ENCODE measurements at places on chromosomes 2 and 18.

DNA sequence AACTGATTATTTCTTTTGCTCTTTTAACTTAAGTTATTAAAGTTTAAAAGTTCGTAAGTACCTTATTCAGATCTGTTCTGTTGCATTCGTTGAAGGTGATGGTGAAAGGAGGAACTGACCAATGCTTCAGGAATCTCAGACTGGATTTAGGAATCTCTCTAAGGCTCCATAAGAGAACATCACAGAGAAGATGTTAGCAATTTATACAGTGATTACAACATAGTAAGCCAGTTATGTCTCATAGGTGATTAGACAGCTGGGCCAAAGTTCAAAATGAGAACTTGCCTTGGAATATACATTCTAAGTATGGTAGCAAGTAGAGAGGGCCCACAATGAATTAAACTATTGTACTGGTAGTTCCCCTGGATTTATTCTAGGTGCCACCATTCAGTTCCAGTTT, 3.2 kb downstream of the MARS2 start:
- DNase-seq = no peak

GRCh38 chr2:235856151-235856854, 311.9 kb downstream of the GBX2 start:
- DNase-seq = no peak

DNA sequence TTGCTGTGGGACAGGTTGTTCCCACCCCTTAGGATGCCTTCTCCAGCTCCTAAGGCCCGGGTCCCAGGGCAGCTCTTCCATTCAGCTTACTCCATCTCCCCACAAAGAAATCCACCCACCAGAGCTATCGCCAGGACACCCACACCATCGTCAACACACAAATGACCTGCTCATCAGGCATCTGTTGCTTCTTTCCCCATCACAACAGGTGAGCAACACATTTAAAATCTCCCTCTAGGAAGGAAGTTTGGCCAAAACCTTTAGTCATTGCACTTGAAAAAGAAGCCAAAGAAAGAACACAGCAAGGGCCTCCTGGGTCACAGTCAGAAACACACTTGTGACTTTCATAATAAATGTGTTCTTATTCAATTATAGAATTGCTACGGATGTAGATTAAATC, 289.0 kb downstream of the PIEZO2 start:
- no peak for DNase-seq

- DNase-seq = no peak
These were observed 16.0 kb upstream of the CHRNA1 start for GRCh38 chr2:174780191-174780840.

GRCh38 chr2:118250463-118250862, 162.2 kb downstream of the INSIG2 start:
- DNase-seq = no peak

- no peak for DNase-seq
These were observed 115.1 kb downstream of the CAPN13 start for GRCh38 chr2:30691948-30692828.

DNA sequence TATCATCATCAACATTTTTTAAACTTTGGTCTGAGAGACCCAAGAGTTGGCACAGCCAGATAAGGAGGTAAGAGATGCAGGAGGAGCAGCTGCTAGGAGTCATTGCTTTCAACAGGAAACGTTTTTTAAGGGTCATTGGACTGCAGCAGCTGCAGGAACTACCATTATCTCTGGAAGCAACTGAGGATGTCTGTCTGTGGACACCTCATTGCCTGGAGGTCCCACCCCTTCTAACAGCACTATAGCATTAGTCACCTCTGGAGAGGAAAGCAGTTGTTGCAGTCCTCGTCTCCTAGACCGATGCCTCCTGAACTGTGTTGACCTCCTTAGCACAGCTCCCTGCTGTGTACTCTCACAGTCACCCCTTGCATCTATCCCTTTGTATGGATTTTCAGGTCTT, 21.5 kb upstream of the FSHR start:
- no peak for DNase-seq

DNA sequence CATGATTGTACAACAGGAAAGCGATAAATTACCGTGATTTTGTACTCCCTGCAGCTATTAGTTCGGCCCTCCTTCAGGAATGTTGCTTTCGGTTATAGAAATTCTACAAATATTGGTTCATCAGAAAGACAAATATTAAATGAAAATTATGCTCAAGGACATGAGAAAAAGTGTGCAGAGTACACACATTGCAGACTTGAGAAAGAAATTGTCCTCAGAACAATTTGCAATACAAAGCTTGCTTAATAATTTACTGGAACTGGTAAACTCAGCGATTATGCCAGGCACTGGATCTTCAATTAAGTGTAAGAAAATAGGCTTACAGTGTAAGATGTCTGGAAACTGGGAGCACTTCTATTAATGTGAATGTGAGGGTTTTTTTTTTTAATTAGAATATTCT, 45.9 kb downstream of the ABCG8 start:
- no peak for DNase-seq

GRCh38 chr18:31498574-31499524, 872 bp downstream of the DSG2 start:
- no peak for DNase-seq

- DNase-seq = no peak
These were observed 32.9 kb downstream of the FAP start for GRCh38 chr2:162210385-162210784.

GRCh38 chr2:18237298-18237697, 323.2 kb downstream of the RDH14 start:
- DNase-seq = no peak

- DNase-seq = no peak
These were observed 26.8 kb upstream of the MC5R start for GRCh38 chr18:13797157-13797611.

DNA sequence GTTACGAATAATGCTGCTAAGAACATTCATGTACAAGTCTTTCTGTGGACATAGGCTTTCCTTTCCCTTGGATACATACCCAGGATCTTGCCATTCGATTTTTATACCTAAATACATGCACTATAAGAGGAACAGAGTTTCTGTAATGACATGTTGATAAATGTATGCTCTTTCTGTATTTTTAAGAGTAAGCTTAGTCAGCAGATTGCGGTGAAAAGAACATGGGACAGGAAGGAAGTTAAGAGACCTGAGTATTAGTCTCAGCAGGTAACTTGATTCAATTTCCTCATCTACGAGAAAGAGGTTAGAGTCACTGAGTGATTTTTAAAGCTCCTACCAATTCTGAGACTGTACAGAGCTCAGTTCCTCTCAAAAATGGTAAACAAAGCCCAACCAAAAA, 2.6 kb upstream of the TLK1 start:
- DNase-seq = no peak

GRCh38 chr2:151176661-151177060, 85.0 kb downstream of the RBM43 start:
- no peak for DNase-seq

- DNase-seq = no peak
These were observed at the start of gene RTKN for GRCh38 chr2:74441690-74442482. RTKN (minus strand) TSS chr2:74441937; CDS start chr2:74441816, 121 bp downstream.

DNA sequence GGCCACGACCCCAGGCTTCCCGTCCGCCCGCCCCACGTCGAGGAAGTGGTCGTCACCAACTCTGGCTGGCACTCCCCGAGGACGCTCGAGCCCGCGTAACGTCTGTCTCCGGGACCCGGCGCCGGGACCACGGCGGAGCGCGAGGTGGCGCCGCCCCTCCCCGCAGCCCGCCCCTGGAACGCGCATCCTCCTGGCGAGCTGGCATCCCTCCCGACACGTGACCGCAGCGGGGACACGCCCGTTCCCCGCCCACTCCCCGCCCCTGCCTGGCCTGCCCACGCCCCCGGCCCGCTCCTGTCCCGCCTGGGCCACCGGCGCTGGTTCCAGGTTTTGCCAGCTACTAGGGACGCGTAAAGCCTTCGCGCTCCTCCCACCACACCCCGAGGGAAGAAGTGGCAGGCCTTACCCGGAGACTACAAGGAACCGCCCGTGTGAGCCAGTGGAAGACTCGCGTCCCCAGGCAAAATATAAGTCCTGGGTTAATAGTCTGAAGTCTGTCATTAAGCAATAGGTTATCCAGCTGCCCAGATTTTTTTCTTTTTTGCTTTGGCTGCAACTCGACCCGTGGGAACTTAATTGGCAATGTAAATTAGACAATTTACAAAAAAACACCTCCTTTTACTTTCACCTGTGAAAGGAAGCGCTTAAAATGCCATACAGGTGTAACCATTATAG, at the start of gene OSBPL1A:
Gene OSBPL1A (minus strand): TSS at position 131 of the 675 bp plus-strand sequence. CDS start 20,291 bp downstream, outside the sequence.
- peak; percentile 57 for DNase-seq

GRCh38 chr2:47629501-47630460, 153.2 kb upstream of the MSH6 start:
- no peak for DNase-seq

GRCh38 chr2:210555555-210555954, 844 bp upstream of the CPS1 start:
- no peak for DNase-seq

- DNase-seq = no peak
These were observed 153.1 kb downstream of the FMNL2 start for GRCh38 chr2:152488075-152488474.

DNA sequence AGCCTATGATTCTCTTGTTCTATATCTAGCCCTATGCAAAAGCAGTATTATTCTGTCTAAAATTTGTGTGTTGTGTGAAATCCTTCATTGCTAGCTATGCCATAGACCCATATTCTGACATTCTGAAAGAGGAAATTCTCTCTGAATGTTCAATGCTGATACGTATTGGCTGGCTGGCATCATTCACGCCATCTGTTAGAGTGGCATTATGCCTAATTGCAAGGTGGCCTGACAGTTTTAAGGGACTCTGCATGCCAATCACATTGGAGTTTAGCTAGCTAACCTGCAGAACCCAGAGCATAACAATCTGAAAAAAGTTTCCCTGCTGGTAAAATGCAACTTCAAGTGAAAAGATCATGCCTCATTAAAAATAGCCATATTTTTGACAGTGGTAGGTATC, 316.0 kb downstream of the SOX11 start:
- DNase-seq = no peak

DNA sequence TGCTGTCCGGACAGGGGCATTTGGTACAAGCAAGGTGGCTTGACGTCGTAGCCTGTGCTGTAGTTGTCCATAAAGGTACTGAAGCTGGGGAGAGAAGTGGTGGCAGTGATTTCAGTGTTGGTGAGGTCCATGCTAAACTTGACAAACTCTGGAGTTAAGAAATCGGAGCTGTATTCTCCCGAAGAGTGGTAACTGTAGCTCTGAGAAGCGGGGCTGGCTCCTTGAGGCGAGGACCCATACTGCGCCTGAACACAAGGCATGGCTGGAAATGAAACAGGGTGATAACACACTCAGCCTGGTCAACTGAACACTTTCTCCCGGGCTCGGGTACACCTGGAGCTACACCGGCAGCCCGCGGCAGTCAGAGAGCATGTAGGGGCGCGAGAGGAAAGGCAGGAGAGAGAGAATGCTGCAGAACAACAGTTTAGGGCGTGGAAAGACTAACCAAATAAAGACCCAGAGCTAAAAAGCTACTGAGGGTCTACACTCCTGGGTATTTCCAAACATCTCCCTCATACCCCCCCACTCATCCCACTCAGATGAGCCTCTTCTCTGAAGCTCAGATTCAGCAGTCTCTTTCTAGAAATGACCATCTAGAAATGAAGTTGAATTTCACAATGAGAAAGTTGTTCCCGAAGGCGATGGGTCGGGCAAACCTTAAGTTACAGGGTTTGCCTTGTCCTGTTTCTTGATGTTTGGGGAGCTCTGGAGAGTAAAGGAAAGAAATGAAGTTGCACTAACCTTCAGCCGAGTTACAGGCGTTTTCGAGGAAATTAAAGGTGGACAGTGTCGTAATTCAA, 2.4 kb downstream of the NR4A2 start:
- no peak for DNase-seq

DNA sequence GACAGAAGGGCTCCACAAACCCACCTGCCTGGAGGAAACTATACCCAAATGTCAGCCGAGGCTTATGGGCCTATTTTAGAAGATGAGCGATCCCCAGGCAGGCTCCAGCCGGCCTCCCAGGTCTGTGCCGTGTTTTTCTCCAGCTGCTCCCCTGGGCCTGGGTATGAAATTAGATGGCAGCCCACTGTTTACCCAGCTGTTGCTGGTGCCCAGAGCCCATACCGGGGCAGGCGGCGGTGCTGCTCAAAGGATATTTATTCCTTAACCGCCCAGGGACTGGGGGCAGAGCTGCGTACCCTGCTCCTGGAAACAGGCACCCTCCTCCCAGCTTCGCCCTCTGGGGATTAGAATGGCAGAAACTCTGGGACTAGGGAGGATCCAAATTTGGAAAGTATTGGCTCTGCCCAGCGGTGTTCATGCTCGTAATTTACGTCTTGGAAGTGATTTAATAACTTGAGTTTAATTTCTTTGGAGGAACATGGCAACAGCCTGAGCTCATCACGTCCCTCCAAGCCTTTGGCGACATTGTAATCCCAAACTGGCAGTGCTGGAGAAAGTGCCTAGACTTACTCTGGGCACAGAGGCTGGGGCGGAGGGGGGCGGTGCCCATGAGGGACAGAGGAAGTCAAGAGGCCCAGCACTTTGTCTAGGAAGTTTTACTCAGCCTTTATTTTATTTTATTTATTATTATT, 199.2 kb downstream of the KLHL29 start:
- DNase-seq = no peak

- no peak for DNase-seq
These were observed 1.3 kb downstream of the FMNL2 start for GRCh38 chr2:152336119-152336853.

GRCh38 chr2:88659538-88659915, 31.9 kb upstream of the RPIA start:
- DNase-seq = no peak

DNA sequence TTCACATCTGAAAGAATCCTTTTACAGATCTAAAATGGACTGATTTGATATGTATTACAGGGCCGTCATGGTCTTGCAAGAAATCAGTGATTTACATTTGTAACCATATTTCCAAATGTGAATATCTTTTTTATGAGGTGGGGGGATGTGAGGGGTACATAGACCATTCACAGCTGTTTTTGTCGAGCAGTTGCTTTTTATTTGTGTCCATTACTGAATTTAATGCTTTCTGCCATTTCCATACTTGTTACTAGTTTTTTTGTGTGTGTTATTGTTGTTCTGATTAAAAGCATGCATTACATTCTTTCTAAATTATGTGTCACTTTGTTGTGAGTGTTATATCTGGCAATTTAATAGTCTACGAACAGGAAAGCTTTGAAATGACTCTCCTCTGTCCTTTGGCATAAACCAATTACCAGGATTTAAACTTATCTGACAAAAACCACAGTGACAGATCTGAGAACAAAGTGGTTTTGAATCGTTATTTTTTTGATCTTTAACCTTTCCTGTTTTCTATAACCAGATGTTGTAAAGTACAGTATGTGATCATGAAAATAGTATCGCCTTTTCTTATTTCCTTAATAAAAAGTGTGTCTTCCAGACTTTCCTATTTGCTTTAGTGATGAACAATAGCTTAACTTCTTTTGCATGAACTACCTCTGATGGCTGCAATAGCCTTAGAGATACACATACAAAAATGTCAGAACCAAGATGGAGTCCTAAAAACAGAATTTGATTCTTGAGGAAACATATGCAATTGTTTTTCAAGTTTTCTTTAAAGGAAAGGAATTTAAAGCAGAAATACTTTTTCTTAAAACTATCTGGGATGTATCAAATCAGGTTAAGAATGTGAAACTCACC, 354.2 kb upstream of the ACVR2A start:
- no peak for DNase-seq

GRCh38 chr18:60277855-60278480, 94.6 kb downstream of the MC4R start:
- DNase-seq = no peak

GRCh38 chr2:236684504-236685256, 115.1 kb downstream of the ACKR3 start:
- no peak for DNase-seq

- no peak for DNase-seq
These were observed 650.8 kb upstream of the FANCL start for GRCh38 chr2:58891828-58892377.

- no peak for DNase-seq
These were observed 95.7 kb upstream of the BOD1L2 start for GRCh38 chr18:57051021-57051656.
